Activated CD4-positive, alpha-beta T cell treated with anti-CD3 and anti-CD28 coated beads, Interleukin-2, amount 50 U/mL, for 4 hours (primary cell): ENCODE measurements at places on chromosomes 7 and 10.

- DNase-seq = no peak
Observed at GRCh38 chr7:107946451-107946850, 55.5 kb downstream of the DLD start.

- DNase-seq = no peak
Observed at GRCh38 chr10:57962839-57963238, 304.9 kb downstream of the IPMK start.

DNA sequence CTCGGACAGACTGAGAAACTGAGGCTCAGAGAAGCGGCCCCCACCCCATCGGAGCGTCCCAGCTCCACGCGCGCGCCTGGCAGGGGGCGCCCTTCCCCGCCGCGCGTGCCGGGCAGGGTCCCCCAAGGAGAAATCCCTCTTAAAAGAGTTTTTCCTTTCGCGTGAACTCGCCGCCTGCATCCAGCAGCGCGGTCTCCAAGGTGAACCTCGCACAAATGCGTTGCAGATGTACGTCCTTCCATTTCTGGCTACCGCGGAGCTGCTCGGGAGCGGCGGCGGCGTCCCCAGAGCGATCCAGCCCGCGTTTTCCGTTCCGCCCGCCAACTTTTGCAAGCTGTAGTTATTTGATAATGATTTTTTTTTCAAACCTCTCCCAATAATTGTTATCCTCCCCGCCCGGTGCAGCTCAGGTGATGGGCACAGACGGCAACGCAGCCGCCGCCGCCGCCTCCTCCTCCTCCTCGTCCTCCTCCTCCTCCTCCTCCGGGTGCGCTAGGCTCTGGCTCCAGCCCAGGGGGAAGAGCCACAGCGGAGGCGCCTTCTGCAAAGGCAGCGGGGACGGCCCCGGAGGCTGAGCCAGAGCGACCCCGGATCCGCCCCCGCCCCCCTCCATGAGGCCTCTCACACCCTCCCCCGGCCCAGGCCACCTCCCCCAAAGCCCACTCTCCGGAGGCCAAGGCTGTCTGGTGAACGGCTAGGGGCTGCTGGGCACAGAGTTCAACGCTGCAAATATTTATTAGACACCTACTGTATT lies 74.0 kb upstream of the CUX1 start:
- peak; percentile 49 for DNase-seq

DNA sequence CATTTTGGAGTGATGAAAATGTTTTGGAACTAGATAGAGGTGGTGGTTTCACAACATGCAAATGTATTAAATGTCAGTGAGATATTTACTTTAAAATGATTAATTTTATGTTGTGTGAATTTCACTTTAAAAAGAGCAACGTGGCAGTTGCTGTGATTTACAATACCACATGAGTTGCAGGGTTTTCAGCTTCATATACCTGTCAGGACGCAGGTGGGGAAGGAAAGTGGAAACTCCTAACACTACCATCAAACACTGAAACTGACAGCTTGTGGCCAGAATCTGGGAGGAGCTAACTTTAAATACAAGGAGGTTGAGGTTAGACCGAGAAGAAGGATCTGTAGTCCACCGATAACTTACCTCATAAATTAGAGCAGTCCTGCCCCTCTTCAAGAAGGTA lies 168.9 kb upstream of the TMEM72 start:
- DNase-seq = no peak

DNA sequence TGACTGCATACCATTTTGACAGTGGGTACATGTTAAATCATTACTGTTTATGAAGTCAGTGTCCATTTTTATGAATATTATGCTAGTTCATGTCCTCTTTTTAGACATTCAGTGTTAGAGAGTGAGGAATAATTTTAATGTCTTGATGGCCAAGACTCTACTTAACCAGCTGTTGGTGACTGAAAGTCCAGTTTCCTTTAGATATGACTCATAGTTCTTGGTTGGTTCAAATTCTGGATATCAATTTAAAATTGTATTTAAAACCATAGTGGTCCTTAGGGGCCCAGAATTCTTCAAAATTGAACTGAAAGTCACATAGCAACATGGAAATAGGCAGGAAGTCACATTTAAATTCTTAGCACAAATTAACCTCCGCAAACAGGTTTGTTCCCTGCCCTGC lies 196.5 kb upstream of the PRPS1L1 start:
- no peak for DNase-seq

DNA sequence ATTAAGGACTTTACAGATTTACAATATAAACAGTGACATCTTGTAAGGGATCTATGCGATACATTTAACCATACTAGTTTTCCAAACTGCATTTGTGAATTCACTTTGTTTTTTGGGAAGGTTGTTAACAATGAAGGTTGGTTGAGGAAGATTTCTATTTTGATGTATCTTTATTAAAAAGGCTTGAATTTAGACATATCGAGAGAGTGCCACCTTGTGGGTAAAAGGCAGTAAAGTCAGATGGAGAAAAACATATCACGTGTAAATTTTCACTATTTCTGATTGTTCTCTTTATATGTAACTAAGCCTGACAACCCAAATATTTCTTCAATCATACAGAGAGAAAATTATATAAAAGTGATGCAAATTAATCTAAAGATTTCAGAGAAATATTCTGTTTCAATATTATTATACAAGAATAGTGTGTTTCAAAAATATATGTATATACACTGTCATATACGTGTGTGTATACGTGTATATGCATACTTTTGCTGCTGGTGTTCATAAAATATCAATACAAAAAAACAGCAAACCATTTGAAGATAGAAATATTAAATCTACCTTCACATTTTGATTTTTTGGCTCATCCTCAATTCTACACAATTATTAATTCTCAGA lies 988.6 kb downstream of the SORCS1 start:
- no peak for DNase-seq

DNA sequence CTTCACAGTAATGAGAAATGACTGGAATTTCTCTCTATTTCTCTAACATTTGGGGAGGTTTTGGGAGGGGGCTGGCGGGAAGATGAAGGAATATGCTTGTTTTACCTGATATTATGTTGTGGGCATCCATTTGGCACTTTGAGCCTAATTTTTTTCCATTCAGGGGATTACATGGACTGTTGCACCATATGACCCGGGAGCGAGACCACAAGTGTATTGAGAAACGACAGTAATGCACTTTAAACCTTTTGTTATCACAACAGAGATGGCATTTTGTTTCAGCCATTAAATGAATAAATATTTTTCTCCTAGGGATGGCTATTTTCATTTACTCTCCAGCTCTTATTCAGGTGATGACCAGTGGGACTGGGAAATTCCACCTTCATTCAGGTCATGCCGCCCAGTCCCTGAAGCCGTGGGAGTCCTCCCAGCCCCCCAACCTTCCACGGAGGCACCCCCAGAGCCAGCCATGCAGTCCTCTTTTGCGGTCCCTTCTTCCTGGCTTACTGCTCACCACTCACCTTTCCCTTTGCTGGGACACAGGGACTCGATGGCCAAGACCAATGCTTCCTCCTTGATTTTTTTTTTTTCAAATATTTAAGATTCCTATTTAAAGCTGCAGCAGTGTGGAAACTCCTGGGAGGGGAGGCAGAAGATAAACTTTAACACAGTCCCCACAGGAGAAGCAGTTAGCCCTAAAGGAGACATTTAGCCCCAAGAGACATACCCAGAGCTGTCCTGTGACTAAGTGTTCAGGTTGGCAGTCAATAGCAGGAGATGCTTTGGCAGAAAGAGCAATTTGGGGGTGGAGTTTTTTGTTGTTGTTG lies 190.9 kb upstream of the YAE1 start:
- no peak for DNase-seq

GRCh38 chr10:123847686-123848432 lies 43.7 kb downstream of the CPXM2 start:
- DNase-seq = no peak

DNA sequence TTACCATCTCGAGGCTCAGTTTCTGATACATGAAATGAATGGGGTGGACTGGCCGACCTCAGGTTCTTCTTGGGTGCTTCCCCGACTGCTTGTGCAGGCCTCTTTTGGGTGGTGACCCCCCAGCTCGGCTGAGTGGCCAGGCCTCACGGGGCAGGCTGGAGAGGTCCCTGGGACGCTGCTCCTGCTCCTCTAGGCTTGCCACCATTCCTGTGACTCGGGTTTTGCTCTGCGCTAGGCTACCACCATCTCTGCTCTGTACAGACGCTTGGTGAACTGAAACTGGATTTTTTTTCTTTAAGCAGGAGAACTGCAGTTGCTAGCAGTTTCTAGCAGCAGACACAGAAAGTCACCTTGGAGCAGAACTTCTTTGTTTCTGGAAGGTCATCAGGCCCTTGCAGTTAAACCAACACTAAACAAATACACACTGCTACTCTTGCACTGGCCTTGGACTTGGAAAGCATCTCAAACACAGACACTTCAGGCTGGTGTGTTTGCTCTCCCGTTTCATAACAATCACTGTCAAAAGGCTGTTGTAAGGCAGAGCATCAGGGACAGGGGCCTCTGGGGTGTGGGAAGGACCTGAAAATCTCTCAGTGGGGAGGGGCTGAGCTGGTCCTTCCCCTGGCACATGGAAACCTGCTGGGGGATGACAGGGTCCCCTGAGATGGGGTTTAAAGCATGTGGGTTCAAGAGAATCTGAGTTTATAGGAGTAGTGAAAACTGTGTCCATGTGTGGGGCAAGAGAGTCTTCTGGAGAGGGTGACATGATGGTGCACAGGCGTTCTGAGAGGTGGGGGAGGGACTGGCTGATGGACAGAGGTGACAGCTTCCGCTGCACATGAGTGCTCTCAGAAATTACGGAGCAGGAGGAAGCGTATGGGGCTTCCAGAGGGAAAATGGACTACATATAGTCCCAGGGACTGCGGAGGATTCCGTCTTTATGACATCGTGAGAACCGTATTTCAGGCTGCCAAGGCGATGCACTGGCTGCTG lies 35.0 kb upstream of the GIMAP8 start:
- no peak for DNase-seq

DNA sequence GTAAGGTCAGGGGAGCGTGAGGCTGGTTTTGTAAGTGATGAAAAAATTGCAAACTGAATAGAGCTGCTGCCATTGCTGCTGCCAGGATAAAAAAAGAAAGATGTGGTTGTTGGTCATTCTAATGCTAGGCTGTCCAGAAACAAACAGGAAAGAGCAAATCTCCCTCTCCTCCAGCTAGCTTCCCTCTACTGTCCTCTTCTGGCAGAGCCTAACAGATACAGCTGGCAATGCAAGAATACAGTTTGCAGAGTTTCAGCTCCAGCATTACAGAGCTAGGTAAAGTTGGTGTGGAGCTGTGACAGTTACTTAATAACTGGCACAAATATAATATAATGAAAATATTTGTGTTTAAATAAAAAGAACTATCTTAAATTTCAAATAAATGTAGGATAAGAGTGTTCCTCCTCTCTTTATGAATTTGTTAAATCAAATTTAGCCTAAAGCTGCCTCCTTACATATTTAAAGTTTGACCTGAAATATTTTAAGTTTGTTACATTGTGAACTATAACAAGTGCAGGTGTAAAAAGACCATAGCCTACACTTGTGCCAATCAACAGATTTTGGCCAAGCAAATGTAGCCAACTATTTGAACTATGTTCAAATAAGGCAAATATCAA lies 407.7 kb downstream of the SH2D4B start:
- DNase-seq = no peak

DNA sequence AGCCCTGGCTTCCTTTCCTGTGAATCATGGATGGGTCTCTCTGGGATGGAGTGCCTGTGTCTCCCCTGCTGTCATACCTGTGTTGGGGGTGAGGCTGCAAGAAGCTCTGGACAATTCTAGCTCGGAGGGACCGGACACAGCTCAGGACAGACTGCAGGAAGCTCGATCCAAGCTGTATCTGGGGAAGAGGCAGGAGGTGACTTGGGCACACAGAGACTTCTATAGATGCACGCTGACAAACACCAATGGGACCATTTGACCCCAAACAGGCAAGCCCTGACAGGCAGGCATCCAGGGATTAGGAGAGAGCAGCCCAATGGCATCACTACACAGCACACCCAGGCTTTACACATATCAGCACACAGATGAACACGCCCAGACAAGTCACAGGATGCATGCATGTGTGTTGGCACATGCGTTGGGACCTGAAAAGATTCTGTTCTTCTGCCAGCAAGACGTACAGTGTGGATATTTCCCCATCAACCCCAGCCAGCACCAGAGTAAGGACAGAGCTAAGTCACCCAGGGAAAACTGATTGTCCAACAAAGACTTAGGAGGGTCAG lies 4.5 kb downstream of the LLCFC1 start:
- no peak for DNase-seq
